ENCODE measurements at places on chromosomes 12 and 14.

GRCh38 chr14:38710196-38710595 lies 392.8 kb downstream of the SEC23A start:
- no peak for DNase-seq

DNA sequence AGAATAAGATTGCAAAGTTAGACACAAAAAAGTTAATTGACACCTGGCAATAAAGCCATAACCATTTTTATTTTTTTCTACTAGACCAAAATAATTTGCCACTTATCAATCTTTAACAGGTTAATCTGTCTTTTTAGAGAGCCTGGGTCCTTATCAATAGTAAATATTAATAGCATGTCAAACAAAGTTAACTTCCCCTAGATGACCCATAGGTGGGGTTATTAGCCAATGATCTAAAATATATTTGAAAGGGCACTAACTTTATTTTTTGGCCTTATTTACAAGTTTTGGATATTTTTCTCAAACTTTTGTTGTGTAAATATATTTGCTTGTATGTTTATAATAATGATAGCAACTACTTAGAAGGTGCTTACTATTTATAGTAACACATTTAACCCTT lies 3.9 kb downstream of the ANKRD33 start:
- DNase-seq = no peak

- no peak for DNase-seq
Measured at GRCh38 chr14:37329189-37330001, 131.7 kb downstream of the MIPOL1 start.

- no peak for DNase-seq
Measured at GRCh38 chr14:105456736-105457617, 17.6 kb upstream of the CRIP2 start.

DNA sequence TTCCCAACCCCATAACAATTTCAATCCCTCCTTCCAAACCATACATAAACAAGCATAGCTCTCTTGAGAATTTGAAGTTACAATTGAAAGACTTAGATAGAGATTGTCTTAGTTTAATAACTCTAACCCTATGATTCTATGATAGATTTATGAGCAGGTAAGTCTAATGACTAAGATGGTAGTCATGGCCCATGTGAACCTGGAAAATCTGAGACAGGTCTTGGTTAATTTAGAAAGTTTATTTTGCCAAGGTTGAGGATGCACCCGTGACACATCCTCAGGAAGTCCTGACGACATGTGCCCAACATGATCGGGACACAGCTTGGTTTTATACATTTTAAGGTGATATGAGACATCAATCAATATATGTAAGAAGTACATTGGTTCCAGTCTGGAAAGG lies 248.8 kb downstream of the KCNH5 start:
- no peak for DNase-seq

DNA sequence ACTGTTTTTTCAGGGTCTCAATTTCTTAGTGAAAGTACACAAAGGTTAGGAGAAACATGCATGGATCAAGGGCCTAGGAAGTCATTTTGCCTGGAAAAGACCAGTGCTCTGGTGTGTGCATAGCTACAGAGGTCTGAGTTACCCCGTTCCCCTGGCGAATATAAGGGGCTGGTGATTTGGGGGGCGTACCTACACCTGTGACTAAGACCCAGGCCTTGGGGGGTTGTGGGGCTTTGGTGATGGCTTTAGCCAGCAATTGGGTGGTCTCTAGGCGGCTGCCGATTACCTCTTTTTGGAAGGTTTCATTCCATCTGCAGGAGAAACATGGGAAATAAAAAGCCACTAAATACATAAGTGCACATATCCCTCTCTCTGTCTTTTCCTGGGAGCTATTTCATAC lies 1.1 kb downstream of the SDR39U1 start:
- DNase-seq = no peak

DNA sequence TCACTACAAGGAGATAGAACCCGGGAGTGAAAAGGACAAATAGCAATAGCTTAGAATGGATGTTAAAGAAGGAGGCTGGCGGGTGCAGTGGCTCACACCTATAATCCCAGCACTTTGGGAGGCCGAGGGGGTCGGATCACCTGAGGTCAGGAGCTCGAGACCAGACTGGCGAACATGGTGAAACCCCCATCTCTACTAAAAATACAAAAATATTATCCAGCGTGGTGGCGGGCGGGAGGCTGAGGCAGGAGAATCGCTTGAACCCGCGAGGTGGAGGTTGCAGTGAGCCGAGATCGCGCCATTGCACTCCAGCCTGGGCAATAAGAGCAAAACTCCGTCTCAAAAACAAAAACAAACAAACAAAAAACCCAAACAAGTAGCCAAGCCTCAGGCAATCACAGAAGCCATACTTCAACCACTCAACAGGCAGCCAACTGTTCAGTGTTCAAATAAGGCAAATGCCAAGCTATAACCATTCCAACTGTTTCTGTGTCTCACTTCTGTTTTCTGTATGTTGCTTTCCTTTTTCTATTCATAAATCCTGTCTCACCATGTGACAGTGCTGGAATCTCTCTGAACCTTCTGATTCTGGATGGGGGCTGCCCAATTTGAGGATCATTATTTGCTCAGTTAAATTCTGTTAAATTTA lies 3.9 kb upstream of the SPTLC2 start:
- no peak for DNase-seq

- DNase-seq = no peak
Measured at GRCh38 chr12:119079530-119079929, 98.2 kb downstream of the SRRM4 start.

DNA sequence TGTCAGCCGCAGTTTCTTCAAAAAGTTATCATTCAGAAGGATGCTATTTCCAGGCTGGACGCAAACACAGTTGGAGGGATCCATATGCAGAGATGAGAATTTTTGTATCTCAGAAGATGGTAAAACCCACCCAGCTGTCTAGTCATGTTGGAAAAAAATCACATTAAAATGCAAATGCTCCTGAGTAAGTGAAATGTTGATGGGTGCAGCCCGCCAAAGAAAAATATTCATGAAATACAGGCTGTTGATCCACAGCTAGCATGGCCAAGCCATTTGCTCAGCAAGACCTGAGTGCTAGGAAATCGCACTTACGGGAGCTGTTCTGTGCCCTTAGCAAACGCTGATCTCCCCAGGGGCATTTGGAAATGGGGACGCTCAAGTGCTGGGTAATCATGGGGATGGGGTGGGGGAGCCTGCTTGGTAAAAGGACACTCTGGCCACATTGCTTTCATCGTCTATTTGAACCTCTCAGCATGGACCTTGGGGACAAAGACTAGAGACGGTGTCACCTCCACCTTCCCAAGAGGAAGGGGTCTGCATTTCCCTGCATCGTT lies 25.7 kb downstream of the TUNAR start:
- DNase-seq = no peak

- DNase-seq = no peak
Measured at GRCh38 chr12:28570811-28571210, 380.6 kb downstream of the CCDC91 start.

DNA sequence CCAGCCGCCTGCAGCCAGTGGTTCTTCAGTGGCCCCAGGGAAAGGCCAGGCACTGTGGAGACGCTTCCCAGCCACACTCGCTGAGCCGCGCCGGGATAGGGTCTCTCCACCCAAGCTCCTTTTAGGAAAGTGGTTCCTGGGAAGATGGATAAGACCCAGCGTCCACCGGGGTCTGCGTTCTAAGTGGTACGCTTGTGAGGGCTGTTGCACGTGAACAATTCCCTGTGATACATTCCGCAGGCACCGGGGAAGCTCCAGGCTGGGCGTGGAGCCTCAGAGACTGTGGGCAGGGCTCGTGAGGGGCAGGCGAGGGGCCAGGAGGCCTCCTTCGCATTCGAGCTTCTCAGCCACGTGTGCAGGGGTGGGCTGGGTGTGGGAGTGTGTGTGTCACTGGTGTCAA lies 48.4 kb downstream of the GALNT9 start:
- DNase-seq = no peak

GRCh38 chr12:120936197-120936596 lies 32.0 kb upstream of the SPPL3 start:
- DNase-seq = no peak

- no peak for DNase-seq
Measured at GRCh38 chr12:63792338-63792737, 12.6 kb downstream of the RXYLT1 start.

- DNase-seq = no peak
Measured at GRCh38 chr14:21382095-21382494, 1.7 kb downstream of the SUPT16H start.

GRCh38 chr12:83106873-83107272 lies 420.2 kb downstream of the TMTC2 start:
- DNase-seq = no peak

DNA sequence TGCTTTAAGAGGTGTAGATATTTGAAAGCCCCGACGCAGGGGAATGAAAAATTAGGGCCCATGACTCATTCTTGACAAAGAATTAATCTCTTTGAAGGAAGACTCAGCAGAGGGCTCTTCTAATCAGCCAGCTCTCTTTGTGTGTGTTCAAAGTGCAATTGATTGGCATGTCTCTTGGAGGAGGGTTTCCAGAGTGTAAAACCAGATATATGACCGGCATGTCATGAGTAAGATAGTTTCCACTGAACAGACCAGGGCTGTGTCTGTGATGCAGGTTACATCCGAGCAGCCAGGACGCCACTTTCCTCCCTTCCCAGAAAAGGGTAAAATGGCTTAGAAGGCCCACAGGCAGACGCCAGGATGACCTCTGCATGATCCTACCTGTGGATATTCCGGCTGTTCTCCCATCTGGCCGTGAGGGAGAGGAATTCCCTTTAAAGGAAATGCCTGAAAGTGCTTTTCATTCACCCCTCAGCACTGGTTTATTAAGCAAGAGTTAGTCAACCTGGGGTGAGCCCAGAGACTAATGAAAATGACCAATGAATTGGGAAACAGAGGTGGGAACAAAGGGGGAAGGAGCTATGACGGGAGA lies 7.2 kb upstream of the KRT75 start:
- no peak for DNase-seq
